Osteoblast (primary cell): ENCODE measurements at places on chromosomes 7 and 10.
A peak's percentile ranks its signal among the peaks of the same experiment; 100 is the strongest.

- no peak for DNase-seq
These were observed 1.1 kb downstream of the KIAA1549 start for GRCh38 chr7:138979988-138980562.

GRCh38 chr7:87480386-87480785 lies 4.9 kb upstream of the ABCB4 start:
- no peak for DNase-seq

DNA sequence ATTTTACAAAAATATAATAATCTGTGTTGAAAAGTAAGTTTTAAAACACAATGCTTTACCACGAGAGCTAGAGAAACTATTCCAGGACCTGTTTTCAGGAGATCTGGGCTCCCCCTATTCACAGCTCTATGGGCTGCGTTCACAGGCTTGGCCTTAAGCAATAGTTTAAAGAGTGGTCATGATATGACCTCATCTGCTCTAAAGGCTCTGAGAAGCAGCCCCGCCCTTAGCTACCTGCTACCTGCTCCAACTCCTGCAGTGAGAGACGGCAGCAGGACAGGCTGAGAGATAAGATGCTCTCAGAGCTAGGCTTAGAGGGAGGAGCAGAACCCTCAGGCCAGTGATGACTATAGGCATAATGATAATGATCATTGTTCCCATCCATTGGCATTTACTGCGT lies 12.6 kb downstream of the ALOX5 start:
- no peak for DNase-seq

DNA sequence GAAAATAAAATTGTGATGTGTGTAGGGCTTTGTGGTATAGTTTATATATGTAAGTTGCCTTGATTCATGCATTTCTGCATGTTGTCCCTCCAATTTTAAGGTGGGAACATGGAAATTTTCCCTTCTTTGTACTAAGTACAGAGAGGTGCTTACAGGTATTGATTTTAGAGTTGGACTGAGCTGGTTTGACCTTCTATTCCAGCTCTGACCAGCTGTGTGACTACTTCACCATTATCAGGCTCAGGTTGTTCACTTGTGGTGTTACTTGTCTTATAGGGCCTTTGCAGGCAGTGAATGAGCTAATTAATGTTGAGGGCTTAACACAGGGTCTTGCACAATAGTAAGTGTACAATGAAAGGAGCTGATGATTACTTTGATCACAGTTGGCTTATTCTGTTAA lies 16.3 kb downstream of the ZNF804B start:
- DNase-seq: no peak

DNA sequence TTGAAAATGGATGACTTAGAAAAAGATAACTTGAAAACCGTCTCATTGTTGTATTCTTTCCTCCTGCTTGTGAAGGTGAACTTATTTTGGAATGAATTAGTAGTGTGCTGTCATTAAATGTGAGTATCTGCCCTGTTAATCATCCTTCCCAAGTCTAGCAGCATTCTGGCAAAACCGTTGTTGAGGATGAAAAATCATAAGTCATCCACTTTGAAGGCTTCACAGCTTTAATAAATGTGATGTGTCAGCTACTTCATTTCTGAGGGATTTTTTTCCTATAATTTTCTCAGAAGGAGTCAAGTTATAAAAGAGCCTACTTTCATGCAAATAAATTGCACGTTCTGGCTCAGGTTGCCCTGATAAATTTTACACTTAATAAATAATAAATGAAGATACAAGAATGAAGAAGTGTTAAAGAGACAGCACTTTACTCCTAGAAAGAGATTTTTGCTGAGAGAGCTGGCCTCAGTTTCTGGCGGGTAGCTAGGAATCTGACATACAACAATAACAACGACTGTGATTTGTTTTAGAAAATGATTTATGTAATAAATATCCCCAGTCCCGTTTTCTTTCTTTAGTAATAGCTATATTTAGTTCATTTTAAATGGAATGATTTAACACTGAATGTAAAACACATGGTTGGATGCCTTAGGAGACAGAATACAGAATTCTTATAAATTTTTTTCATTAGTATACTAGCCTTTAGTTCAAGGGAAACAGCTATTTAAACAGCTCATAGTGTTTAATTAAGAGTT lies 516.5 kb upstream of the KLF6 start:
- no peak for DNase-seq

DNA sequence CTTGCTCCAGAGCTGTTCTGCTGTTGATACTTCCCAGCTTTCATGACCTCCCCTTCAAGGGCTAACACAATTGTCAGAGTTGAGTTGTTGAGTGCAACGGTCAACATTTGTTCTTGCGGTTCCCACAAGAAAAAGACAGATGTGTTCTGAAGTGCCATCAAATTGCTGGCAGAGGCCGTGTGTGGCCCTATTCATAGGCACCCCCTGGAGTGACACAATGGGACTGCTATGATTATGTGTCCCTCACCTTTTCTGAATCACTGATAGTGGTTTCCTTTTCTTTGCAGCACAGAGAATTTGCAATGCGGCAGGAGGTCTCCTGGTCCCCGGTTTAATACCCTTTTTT lies 5.8 kb upstream of the IGFBP1 start:
- no peak for DNase-seq

DNA sequence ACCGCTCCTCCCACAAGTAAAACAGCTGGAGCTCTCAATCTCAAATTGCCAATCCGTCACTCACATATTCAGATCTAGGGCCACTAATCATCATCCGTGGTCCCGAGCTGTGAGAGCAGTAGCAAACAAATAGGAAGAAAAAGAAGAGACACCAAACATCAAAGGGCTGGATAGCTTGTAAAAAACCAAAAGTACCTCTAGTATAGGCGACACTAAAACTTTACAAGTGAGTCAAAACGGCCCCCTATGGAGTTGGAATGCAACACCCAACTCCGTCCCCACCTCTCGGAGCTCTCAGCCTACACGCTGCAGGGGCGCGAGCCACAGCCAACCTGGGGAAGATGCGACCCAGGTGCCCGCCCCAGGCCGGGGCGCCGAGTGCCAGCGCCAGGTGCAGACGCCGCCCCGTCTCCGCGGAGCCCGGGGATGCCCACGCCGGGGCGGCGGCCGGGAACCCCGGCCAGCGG lies 581 bp downstream of the FAM3C start:
- DNase-seq: peak; percentile 74

- DNase-seq: peak; percentile 93
These were observed 842 bp upstream of the SKIDA1 start for GRCh38 chr10:21526188-21526859.

GRCh38 chr10:12811826-12812225 lies 189.7 kb downstream of the CCDC3 start:
- no peak for DNase-seq

- peak; percentile 6 for DNase-seq
These were observed 131.6 kb upstream of the KLF14 start for GRCh38 chr7:130865408-130866236.

GRCh38 chr7:137078781-137079180 lies 210.3 kb downstream of the CHRM2 start:
- no peak for DNase-seq

DNA sequence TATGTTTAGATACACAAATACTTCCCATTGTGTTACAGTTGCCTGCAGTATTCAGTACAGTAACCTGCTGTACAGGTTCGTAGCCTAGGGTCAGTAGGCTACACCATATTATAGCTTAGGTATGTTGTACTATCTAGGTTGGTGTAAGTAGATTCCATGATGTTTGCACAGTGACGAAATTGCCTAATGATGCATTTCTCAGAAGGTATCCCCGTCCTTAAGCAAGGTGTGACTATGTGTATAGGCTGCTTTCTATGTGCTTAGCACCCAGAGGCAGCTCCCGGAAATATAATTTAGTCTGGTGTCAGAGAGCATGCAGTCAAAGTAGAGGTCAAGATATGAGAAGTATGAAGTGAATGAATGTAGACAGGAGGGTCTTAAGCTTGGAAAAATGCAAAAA lies 9.8 kb downstream of the MAPK8 start:
- no peak for DNase-seq

- DNase-seq: peak; percentile 98
These were observed 73.9 kb downstream of the SH3PXD2A start for GRCh38 chr10:103781329-103782061.

DNA sequence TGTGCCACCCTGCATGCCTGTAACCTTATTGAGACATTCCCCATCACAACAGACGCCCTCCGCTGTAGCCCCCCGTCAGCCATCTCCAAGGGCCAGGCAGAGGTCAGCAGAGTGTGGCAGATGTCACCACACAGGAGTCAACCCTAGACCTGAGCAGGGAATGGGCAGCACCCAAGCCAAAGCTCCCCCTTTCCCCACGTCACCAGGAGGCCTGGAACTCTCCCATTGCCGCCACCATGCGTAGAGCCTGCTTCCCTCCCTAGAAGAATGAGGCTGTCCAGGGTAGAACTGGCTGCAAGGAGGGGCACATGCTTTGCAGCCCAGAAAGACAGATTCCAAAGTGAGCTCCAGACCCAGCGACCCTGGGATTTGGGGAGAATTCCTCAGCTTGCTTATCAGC lies 342.9 kb downstream of the TNS3 start:
- no peak for DNase-seq

- DNase-seq: no peak
These were observed 17.4 kb downstream of the ZNRF2 start for GRCh38 chr7:30301751-30302150.

- no peak for DNase-seq
These were observed 59.3 kb downstream of the OSBPL3 start for GRCh38 chr7:24920451-24921361.

DNA sequence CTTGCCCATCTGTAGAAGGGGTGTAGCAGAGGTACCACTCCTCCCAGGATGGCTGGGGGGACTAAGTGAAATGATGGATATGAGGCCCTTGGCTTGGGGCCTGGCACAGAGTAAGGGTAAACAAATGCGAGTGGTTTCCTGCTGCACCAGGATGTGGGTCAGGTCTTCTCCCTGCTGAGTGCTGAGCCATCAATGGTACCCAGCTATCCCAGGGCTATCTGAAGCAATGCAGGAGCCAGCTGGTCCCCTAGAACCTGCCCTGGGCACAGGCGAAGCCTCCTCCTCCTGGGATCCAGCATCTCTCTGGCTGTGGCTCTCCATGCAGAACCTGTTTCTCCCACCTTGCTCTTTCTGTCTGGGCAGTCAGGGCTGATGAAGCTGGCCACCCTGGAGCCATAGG lies 20.9 kb upstream of the GOLGA7B start:
- DNase-seq: peak; percentile 83

- no peak for DNase-seq
These were observed 44.0 kb downstream of the ADRB1 start for GRCh38 chr10:114087655-114088054.

DNA sequence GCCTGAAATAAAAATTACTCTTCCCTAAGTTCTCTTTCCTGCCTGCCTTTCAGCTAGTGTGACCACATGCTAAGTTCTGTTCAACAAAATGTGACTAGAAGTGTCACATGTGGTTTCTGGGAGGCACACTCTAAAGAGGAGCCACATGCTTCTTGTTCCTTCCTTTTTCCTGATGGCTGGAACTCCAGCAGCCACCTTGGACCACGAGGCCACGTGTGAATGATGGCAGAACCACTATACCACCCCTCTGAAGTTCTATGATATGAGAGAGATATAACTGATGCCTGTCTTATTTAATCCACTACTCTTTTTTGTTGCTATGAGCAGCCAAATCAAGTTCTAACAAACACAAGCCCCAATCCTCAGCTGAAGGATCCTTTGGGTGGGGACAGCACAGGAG lies 8.1 kb downstream of the PODXL start:
- no peak for DNase-seq

DNA sequence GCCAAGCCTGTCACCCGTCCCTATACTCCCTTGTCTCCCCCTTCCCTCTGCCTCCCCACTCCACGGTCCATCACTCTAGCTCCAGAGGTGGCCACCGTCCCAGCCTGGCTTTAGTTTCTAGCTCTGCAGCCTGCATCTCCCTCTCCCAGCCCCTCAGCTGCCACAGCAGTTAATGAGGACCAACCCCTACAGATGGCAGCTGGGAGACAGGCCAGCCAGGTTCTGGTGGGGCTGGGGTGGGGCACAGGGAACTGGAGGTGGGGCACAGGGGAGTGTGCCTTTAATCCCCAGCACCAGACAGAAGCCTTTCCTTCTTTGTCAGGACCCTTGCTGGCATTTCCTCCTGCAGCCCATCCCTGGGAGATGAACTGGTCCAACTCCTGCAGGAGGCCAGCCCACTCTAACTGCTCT lies 21.1 kb downstream of the UNC5B start:
- no peak for DNase-seq

DNA sequence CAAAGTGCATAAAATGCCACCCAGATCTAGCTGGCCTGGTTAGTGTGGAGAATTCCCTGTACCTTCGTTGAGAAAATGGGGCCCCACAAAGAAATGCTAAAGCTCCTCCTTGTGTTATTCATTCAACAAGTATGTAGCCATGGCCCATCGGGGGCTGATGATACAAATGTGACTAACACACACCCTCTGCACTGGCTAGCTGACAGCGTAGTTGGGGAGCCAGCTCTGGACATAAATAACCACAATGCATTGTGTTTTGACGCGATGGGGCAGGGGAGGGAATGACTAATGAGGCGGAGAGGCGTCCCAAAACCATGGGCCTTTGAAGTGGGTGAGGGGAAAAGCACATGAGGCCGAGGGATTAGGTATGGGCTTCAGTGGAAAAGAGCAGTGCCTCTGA lies 28.2 kb upstream of the ASL start:
- DNase-seq: peak; percentile 93

DNA sequence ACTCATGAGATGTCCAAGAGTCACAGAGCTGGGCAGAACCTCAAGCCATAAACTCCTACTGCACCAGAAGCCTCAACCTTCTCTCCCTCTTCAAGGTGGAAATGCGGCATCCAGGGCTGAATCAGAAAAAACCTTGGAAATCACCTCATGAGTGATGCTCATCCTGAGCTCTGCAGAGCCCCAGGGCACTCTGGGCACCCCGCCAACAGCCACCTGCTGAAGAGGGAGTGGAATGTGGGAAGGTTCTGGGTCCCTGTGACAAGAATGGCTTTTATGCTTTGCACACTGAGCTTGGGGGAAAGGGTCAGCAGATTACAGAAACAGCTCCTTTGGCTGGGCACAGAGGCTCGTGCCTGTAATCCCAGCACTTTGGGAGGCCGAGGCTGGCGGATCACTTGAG lies 18.8 kb downstream of the NUDT1 start:
- peak; percentile 76 for DNase-seq

- DNase-seq: peak; percentile 36
These were observed 256.2 kb upstream of the CACNA2D1 start for GRCh38 chr7:82699773-82700186.

GRCh38 chr10:52755297-52756062 lies 17.1 kb downstream of the MBL2 start:
- no peak for DNase-seq

DNA sequence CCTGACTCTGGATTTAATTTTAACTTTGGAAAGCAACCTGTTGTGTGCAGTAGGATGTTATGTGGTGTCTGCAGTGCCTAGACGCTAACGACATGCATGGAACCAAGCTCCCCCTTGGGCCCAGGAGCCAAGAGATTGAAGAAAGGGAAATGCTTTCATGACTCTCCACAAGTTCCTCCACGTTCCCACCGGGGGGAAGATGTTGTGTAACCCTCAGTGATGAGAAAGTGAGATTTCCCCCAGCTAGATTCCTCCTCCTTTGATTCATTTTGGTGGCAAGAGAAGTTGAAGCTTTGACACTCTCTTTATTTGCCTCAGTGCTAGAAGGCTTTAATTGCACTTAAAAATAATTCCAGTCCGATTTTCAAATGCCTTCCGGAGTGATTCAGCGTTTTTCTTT lies 157.9 kb upstream of the INSYN2A start:
- no peak for DNase-seq

- peak; percentile 90 for DNase-seq
These were observed 53.5 kb upstream of the AGBL3 start for GRCh38 chr7:134932707-134933370.
